Stimulated activated CD8-positive, alpha-beta memory T cell treated with anti-CD3 and anti-CD28 coated beads, Interleukin-15, amount 100 ng/mL, for 1 hour (primary cell): ENCODE measurements at places on chromosomes 16 and 17.
A peak's percentile ranks its signal among the peaks of the same experiment; 100 is the strongest.

DNA sequence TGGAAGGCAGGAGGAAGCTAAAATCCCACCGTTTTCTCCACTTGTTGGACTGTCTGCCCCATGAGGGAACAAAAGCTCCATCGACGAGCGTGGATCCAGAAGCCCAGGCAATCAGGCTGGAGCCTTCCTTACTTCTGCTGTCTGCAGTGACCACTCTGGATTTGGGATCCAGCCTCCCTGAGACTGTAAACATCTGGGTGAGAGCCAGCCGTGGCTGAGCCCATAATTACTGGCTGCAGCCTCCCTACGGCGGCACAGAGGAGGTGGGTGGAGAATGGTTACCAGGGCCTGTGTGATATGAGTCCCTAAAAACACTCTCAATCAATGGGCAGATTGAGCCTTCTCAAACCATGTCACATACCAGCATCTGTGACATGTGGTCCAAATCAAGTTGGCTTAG lies 158.2 kb downstream of the FOXL1 start:
- no peak for DNase-seq

GRCh38 chr17:32222621-32223020 lies 43.0 kb upstream of the RHBDL3 start:
- DNase-seq, result no peak

- no peak for DNase-seq
Measured at GRCh38 chr17:50893183-50893993, 27.2 kb upstream of the TOB1 start.

DNA sequence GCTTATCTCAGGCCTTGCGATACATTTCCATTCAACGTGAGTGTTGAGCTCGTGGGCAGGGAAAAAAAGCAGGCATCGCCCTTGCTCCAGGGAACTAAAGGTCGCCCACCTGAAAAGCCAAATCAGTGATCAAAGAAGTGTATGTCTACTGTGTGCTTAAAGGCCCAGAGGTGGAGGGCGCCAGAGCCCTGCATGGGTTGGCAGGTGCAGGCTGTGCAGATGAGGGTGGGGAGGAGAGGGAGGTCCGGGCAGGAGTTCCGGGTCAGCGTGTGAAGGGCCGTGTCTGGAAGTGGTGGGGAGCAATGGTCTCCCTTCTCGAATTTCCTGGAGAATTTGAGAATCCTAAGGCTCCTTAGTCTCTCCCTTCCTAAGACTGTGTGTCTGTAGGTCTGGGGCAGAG lies 7.2 kb downstream of the ADAM11 start:
- no peak for DNase-seq

DNA sequence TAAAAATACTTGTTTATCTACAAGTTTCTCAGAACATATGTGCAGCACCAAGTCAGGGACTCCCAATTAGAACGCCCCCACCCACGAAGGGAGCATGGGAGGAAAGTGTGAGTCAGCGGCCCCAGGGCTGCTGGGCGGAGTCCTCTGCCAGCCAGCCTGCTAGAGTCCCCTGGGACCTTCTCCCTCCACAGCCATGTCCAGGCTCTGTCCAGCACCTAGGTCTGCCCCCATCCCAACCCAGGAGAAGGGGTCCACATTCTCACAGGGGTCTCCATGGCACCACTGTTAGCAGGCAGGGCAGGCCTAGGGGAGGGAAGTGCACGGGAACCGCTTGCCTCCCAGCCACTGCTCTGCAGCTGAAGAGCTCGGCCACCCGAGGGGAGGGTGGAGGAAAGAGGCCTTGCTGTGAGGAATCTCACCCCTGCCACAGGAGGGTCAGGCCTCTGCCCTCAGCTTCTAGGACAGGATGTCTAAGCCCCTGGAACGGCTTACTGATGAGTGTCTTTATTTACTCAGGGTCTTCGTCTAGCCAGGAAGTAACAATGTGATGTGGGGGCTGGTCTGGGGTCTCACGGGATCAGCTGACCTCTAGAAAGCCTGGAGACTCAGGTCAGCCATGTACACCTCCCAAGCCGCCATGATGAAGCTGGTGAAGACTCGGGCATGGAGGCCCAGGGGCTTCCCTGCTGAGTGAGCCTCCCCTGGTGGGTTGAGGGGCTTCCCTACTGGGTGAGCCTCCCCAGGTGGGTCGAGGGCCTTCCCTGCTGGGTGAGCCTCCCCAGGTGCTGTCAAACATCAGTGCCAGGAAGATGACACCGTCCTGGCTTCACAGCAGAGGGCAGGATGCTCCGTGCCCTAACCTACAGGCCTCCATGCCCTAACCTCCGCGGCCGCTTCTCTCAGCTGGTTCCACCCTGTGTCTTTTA lies 190.3 kb downstream of the RBFOX3 start:
- no peak for DNase-seq

DNA sequence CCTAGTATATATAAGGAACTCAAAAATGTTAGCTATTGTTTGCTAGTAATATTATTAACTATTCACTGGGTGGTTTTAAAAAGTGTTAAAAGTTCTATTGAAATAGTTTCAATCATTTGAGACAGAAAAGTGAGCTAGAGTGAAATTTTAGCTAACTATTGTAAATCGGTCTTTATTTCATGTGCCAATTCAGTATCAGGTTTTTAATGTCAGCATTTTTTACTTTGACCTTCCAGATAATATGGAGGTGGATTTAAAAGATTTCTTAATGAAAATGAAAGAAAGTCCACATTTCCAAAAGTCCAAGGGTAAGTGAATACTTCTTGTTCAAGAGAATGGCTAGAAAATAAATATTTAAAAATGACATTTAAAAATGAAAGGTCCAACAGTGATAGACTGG lies 90.9 kb downstream of the EFCAB13 start:
- no peak for DNase-seq

DNA sequence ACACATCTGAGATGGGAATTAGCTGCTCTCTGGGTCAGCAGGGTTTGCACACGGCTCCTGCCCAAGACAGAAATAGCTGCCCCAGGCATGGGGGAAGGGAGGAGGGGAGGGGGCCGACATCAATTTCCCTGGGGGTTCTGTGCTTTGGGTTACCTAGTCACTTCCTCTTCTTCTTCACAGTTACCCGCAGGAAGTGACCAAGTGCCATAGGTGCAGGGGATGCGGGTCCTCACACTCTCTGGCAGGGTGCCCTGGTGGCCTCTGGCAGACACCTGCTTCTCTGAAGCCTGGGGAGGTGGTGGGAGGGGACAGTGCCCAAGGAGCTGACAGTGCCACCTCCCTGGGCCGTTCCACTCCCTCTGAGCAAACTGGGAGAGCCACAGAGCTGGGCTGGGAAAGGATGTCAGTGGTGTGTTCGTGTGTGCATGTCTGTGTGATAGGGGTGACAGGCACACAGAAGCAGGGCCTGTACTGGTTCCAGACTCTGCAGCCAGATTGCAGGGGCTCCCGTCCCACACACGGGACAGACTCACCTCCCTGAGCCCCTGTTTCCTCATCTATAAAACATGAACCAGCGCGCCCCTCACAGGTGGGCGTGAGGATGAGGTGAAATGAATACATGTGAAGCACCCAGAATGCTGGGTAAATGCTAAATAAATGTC lies 18.2 kb downstream of the SCN4A start:
- no peak for DNase-seq

- peak; percentile 69 for DNase-seq
Measured at GRCh38 chr17:7308625-7309433, 1.4 kb downstream of the EIF5A start.

DNA sequence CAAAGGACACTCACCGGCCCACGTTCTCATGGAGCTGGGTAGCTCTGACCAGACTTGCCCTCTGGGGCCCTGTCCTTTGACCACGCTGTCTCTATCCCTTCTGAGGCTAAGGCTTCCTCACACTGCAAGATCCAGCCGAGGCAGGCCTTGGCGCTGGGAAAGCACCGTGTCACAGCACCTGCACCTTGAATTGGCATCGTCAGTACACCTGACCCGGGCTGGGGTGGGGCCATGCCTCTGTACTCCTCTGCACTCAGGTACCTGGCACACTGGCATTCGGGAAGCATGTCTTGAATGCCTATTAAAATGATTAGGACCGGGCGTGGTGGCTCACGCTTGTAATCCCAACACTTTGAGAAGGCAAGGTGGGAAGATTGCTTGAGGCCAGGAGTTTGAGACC lies 6.0 kb downstream of the TBC1D24 start:
- no peak for DNase-seq

- no peak for DNase-seq
Measured at GRCh38 chr16:3706253-3707012, 10.9 kb downstream of the TRAP1 start.

DNA sequence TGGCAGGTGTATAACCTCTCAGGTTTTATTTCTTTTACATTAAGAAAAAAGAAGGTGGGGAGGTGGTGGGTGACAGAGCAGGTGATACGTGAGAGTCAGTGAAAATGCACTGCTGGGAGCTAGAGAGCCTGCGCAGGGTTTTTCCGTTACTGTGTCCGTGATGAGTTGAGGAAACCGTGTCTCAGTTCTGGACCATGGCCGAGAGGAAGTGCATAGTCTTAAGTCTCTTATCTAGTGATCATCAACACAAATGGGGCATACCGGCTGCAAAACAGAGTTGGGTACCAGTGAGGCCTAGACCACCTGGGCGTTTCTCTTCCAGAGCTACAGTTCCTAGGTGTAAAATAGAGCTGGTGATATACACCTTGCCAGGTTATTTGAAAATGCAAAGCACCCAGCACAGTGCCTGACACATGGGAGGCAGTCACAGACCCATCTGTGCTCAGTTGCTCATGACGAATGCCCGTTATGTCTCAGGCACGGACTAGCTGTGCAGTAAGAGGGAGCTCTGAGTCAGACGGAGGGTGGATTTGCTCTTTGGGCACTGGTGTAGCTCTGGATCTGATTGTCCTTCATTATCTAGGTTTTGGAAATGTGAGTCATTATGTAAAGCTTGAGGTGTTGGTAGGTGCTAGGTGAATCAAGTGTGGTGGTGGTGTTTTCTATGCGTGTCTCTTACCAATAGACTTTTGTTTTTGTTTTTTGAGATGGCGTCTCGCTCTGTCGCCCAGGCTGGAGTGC lies 60.9 kb downstream of the RPTOR start:
- no peak for DNase-seq

GRCh38 chr16:3054965-3055733 lies 8.8 kb downstream of the MMP25 start:
- DNase-seq, result no peak

- no peak for DNase-seq
Measured at GRCh38 chr17:17719966-17720543, 38.8 kb downstream of the RAI1 start.

- DNase-seq, result peak; percentile 62
Measured at GRCh38 chr16:2720719-2721633, 952 bp upstream of the PRSS27 start.

- DNase-seq, result no peak
Measured at GRCh38 chr17:56486732-56487131, 106.8 kb upstream of the NOG start.

- no peak for DNase-seq
Measured at GRCh38 chr16:26795184-26795583, 271.5 kb upstream of the C16orf82 start.

GRCh38 chr17:68461589-68461988 lies 4.3 kb upstream of the WIPI1 start:
- no peak for DNase-seq

GRCh38 chr17:996554-997344 lies at the start of gene TIMM22:
Gene TIMM22 (plus strand): TSS chr17:997129. CDS start chr17:997143, 14 bp downstream.
- peak; percentile 83 for DNase-seq

GRCh38 chr16:86755571-86756006 lies 177.2 kb downstream of the FOXL1 start:
- no peak for DNase-seq

- no peak for DNase-seq
Measured at GRCh38 chr16:13029786-13030185, 128.4 kb downstream of the SHISA9 start.

- DNase-seq, result no peak
Measured at GRCh38 chr16:71648921-71649320, 22.9 kb downstream of the MARVELD3 start.

- DNase-seq, result no peak
Measured at GRCh38 chr16:88912556-88912955, 46.1 kb upstream of the PABPN1L start.

DNA sequence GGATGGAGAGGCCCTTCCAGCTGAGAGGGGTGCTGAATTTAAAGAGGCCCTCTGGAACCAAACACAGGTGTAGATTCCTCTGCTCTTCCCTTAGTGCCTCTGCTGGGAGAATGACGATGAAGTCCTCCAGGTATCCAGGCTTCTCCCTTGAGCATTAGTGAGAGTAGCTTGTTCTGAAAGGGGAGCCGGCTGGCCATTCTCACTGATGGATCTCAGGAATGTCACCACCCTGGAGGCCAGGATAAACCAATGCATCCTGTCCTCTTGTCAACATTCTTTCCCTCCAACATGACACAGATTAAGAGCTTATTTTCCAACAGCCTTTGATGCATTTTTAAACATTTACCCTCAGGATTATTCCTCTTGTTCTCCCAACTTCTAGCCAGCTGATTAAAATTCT lies 325.5 kb downstream of the CA10 start:
- DNase-seq, result no peak

- DNase-seq, result no peak
Measured at GRCh38 chr17:17628388-17629008, 37.0 kb upstream of the PEMT start.

GRCh38 chr17:72702998-72703397 lies 389.5 kb downstream of the SLC39A11 start:
- no peak for DNase-seq

DNA sequence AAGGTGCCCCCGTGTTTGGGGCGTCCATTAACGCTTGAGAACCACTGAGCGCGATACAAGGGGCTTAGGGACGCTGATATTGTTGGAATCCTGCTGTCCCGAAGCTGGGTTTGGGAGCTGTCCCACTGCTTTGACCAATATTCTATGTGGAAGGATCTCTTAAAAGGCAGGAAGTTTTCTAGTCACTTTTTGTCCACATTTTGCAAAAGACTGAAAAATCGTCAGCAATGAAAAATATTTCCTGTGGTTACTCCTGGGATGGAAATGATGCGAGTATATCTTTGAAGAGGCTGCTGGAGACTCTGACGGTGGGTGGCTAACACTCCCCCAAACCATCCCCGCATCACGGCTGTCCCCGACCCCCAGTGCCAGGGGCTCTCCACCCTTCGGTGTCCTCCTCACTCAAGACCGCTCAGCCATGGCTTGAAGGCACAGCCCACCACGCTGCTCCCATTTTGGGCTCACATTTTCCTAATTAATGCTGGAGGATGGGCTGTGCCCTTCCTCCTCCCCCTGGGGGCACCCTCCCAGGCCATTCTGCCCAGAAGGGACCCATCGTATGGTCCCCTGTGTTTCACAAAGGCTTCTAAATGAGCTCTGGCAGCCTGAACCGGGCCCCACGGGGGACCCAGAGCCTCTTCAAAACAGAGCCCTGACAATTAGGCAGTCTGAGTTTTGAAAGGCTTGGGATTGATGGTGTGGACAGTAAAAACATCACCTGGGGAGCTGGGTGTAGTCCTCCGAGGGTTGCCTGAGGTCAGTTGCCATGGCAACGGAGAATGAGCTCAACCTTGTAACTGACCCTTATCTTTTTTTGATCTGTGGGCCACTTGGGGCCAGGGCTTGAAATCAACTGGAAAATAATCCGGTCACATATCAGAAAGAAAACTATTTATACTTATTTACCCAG lies 158.6 kb downstream of the C16orf78 start:
- no peak for DNase-seq

DNA sequence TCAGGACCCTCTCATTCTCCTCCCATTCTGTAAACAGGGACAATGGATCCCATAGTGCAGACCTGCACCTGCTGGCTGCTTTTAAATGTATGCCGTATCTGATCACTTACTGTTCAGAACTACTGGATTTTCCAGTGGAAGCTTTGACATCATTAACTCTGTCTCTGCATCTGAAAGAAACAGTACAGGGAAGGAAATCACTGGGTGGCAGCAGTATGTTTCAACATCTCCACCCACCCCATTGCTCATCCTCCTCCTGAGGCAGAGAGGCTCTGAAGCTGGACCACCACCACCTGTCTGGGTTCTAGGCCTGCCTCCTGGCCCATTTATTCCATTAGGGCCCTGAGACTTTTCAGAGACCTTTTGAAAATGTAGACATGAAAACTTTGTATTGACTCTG lies 2.6 kb downstream of the CCL15 start:
- DNase-seq, result no peak

- no peak for DNase-seq
Measured at GRCh38 chr16:3949287-3949686, 68.8 kb upstream of the CREBBP start.
